ENCODE measurements at places on chromosomes 7 and 10.

DNA sequence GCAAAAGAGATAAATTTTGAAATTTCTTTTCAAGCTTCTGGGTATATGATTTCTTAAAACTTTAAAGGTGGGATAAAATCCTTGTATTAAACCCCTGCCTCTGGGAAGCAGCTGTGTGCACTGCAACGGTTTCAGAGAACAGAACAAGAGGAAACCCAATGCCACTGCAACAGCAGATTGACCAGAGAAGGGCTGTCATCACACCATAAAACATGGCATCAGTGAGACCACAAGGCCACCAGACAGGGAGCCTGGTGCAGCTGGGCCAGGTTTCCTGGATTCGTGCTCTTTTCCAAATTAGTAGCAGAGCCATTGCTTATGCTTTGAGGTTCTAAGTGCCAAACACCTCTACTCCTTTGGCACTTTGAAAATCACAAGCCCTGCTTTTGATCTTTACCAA lies 152.4 kb downstream of the PRPF18 start:
- DNase-seq, result no peak

DNA sequence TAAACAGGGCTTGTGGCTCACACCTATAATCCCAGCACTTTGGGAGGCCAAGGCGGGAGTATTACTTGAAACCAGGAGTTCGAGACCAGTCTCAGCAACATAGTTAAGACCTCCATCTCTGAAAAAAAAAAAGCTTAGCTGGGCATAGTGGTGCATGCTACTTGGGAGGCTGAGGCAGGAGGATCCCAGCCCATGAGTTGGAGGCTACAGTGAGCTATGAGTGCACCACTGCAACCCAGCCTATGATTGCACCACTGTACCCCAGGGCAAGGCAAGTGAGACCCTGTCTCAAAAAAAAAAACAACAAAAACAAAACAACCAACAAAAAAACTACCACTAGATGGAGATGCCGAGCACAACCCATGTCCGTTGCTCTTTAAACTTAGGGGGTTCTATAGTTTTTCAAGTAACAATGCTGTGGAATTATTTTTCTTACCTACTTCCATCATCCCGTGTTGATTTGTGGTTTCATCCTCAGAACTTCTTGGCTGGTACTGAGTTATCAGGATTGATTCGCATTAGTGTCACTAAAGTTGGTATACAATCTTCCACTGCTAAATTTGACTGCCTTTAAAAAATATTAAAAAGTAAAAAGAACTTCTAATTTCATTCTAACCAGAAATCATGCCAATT lies 12.2 kb upstream of the REPIN1 start:
- DNase-seq, result no peak

DNA sequence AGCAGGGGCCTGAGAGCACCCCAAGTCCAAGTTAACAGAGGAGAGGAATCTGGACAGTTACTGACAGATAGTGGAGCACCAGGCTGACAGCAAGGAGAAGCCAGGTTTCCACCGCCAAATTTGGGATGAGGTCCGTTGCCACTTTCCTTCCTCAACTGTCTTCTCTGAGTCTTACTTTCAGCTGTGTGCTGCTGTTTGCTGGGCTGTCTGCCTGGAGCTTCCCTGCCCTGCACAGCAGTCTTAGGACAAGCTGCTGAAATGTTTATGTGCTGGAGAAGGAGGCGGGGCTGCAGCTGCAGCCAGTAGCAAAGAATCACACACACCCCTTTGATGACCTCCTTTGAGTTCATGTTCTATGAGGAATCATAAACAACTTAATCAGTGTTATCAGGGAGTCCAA lies 17.4 kb upstream of the CYP3A7 start:
- no peak for DNase-seq

GRCh38 chr10:35712486-35712885 lies 70.4 kb upstream of the FZD8 start:
- DNase-seq, result no peak

- no peak for DNase-seq
Measured at GRCh38 chr7:15765753-15766152, 79.3 kb upstream of the MEOX2 start.

DNA sequence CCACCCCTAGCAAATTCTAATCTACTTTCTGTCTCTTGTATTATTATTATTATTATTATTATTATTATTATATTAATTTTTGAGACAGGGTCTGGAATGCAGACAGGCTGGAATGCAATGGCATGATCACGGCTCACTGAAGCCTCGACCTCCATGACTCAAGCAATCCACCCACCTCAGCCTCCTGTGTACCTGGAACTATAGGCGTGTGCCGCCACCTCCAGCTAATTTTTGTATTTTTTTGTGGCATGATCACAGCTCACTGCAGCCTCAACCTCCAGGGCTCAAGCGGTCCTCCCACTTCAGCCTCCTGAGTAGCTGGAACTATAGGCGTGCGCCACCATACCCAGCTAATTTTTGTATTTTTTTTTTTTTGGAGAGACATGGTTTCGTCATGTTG lies 2.6 kb upstream of the TMEM139 start:
- no peak for DNase-seq

GRCh38 chr10:126315494-126316177 lies 72.6 kb downstream of the ADAM12 start:
- DNase-seq, result no peak

- DNase-seq, result no peak
Measured at GRCh38 chr10:83075815-83076355, 1063.4 kb upstream of the GHITM start.

GRCh38 chr7:5532536-5533335 lies 109.1 kb upstream of the TNRC18 start:
- no peak for DNase-seq

GRCh38 chr10:47182934-47183703 lies 116.9 kb upstream of the GDF10 start:
- no peak for DNase-seq

DNA sequence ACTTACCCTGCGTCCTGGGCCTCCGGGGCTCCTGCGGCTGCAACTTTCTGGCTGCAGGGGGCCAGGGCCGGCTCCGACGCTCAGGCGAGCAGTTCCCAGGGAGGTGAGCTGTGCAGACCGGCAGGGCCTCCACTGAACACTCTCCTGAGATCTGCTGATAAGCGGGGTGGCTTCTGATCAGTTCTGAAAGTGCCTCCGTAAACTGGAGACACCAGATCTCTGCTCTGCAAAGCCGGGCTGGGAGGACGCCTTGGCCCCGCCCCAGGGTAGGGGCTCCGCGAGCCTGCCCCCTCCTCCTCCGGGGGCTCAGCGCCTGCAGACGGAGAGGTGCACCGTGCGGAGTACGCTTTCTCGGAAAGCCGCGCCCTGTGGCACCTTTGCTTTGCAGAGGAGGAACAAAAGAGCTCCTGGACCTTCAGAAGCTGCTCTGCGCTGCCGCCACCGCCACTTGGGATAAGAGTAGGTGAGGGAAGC lies 141.3 kb upstream of the VKORC1L1 start:
- no peak for DNase-seq

GRCh38 chr7:74280985-74281384 lies 8.2 kb upstream of the CLIP2 start:
- DNase-seq, result no peak

DNA sequence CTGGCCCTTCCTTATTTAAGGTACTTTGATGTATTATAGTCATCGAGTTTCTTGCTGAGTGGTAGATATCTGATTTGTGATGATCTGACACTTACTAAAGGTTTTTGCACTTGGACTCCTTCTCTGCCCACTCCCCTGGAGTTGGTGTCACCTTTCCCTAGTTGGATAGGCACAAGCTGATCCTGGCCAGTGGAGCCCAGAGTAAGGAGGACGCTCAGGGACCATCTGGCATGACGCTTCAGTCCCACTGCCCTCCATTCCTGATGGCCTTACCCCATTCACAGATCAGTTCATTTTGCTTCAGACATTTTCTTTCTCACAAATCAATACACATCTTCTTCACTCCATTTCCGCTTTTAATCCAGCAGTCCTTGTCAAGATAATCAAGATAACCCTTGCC lies 20.1 kb downstream of the ASB15 start:
- DNase-seq, result no peak

- DNase-seq, result no peak
Measured at GRCh38 chr10:8051851-8052257, 2.6 kb upstream of the GATA3 start.

DNA sequence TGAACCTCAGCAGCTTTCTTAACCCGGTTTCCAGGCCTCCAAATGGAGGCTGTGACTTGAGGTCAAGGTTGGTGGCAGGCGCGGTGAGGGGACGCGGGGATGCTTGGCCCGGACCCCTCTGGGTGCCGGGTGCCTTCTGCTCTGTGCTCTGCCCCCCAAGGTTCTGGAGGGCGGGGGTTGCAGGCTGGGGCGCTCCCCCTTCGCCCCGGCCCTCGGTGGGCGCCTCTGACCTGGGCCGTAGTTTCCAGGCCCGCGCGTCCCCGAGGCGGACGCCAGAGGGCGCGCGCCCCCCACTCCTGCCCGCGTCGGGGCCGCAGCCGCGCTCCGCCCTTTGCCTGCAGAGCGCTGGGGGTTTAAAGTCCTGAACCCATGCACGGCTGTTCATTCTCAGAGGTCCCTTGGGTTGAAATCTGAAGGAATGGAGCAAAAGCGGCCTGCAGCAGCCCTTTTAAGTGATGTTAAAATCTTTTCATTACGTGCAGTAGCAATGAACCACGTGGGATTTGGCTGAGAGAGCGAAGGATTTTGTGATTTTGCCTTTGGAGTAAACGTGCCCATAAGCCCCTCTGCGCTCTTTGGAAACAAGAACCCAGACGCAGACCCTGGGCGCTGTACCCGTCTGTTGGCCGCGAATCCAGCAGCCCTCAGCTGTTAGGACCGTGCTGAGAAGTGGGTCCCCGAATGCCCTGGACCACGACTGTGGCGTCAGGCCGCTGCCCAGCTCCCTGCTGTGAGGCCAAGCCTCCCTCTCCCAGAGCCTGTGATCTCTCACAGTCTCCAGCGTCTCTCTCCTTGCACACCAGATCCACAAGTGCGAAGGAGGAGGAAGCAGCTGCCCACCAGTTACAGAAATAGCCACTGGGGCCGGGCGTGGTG lies 135.0 kb downstream of the ACTR3B start:
- no peak for DNase-seq

DNA sequence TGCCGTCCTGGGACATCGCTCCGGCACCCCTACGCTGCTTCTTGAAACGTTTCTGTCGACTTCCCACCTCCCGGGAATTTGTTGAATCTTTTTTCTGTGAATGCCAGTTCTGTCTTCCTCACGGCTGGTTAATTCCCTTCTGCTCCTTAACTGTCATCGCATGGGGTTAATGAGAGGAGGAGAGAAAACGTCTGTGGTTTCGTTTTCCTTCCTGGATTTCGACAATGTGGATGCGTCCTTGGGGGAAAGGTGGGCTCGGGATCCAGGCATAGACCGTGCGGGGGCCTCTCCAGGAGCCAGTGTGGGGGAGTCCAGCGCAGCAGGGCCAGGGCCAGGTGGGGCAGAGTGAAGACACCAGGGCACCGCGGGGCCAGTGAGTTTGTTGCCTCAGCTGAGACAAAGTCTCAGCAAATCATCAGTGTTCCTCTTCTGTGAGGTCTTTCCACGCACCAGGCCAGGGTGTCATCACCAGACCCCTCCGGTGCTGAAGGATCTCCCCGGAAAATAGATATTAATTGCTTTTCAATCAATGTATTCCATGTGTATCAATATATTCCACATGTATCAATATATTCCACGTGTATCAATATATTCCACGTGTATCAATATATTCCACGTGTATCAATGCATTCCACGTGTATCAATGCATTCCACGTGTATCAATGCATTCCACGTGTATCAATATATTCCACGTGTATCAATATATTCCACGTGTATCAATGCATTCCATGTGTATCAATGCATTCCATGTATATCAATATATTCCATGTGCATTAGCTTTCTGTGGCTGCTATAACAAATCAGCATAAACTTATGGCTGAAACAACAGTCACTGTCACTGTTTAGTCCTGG lies 33.7 kb upstream of the CFAP46 start:
- no peak for DNase-seq

- DNase-seq, result no peak
Measured at GRCh38 chr10:527416-527815, 162.1 kb downstream of the DIP2C start.

DNA sequence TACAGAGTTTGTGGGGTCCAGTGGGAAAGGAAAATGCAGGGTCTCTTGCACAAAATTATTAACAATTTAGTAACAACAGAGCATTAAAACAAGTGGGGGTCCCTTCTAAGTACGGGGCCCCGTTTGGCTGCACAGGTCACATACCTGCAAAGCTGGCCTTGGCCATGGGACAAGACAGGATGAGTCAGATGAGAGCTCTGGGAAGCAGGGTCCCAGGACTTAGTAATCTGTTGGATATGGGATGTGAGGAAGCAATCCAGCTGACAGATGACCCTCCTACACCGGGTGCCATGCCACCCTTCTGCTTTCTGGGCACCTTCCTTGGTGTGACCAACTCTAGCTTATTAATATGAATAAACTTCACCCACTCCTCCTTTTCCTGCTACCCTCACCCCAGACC lies 3.2 kb upstream of the DUSP5 start:
- no peak for DNase-seq

DNA sequence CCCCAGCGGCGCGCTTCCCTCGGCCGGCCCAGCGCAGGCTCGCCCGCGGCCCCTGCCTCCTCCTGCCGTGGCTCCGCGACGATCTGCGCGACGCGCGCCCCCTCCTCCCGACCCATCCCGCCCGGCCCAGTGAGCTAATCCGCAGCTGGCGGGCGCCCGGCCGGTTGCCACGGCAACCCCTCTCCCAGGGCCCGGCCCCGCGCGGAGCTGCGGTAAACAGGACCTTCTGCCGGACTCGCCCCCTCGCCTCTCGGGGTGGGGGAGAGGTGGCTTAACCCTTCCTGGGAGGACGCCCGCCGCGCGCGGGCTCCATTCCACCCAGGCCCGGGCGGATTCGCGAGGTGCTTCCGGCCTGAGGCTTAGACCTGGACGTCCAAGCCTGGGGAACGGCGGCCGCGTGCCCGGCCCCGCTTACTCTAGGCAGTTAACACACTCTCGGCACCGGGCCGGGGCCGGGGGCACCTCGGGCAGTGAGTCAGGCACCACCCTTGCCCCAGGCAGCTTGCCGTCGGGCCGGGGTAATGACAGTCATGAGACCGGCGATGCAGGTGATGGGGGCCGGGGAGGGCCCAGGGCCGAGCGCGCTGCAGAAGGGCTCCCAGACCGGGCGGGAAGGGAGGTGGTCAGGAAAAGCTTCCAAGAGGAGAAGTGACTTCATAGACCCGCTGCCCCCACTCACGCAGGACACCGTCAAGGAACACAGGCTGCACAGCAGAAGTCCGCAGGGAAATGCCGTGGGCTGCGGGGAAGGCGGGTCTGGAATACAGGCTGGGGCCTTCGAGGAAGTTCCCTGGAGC lies at the start of gene DENND2A:
Gene DENND2A (minus strand): TSS at position 87 of the 797 bp plus-strand sequence. CDS start 38,416 bp downstream, outside the sequence.
- no peak for DNase-seq

- DNase-seq, result no peak
Measured at GRCh38 chr7:105835441-105835840, 41.0 kb downstream of the ATXN7L1 start.

GRCh38 chr10:88557256-88557655 lies 25.9 kb downstream of the RNLS start:
- no peak for DNase-seq

GRCh38 chr7:29146888-29147609 lies 712 bp upstream of the CPVL start:
- DNase-seq, result no peak

- no peak for DNase-seq
Measured at GRCh38 chr7:122485856-122486255, 181.3 kb upstream of the FEZF1 start.
